ENCODE measurements at places on chromosomes 6 and 20.

GRCh38 chr6:154649721-154650120, 83.5 kb upstream of the SCAF8 start:
- no peak for DNase-seq

- DNase-seq: no peak
These were observed 3.0 kb downstream of the ADGRF4 start for GRCh38 chr6:47701363-47701762.

GRCh38 chr6:115901896-115902295, 158.8 kb downstream of the FRK start:
- no peak for DNase-seq

DNA sequence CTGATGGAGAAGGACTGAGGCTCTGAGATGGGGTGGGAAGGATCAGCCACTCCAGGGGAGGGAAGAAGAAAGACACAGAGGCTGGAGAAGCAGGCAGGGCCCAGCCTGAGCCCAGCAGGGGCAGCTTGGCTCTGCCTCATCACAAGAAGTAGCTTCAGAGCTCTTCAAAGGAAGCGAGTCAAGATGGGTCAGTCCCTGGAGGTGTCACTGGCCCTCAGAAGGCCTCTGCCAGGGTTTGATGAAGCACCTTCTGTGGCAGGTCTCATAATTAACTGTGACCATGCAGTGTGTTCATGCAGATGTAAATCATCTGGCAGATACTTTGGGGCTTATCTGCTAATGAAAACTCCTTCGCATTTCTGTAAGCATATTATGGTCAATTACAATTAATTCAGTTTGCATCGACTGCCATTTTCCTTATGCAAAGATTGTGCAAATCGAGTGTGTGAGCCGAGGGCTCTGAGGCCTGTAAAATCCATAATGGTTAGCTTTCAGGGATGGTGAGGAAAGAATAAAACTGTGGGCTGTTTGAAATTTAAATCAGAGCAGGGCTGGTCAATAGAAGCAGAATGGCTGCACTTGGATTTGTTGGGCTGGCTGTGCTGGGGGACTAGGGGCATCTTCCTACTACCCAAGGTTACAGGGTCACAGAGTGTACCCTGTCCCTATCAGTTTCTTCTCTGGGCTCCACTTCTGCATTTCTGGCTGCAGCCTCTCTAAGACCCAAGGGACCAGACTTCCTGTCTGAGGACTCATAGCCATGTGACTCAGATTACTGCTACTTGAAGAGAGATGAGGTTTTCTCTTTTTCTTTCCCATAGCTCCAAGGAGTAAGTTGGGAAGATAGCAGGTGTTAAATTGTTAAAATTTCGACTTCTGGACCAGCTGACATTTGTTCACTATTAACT, 376.6 kb downstream of the DHX35 start:
- no peak for DNase-seq

DNA sequence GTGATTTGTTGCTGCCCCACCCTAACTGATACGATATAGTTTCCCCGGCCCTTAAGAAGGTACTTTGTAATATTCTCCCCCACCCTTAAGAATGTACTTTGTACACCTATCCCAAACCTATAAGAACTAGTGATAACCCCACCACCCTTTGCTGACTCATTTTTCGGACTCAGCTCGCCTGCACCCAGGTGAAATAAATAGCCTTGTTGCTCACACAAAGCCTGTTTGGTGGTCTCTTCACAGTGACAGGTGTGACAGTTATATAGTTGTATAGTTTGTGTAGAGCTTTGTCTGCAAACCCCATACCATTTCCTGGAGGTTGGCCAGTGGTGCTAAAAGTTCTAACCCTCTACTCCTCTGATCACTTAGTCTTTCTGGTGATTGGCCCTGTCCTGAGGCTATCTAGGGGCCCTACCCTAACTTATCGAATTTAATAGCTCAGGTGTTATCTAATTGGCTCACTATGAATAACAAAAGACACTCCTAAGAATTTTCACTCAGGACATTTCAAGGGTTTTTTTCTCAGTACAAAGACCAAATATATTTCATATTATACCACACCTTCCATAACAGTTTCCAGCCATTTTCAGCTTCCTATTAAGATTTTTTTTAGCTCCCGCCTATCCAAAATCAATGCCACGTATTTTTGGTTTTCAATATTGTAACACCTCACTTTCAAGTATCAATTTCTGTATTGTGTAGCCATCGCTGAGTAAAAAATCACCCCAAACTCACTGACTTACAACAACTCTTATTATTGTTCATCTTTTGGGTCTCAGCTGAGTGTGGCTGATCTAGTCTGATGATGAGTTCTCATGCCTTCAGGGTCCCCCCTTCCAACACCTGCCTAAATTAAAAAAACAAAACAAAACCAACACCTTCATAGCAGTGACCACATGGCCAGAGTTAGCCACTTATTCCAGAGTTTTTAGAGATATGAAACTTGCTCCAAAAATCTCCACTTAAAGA, 9.8 kb upstream of the BTN1A1 start:
- DNase-seq: no peak

GRCh38 chr6:116165596-116165995, 39.7 kb upstream of the COL10A1 start:
- DNase-seq: no peak

GRCh38 chr6:89874438-89874837, 19.8 kb upstream of the GJA10 start:
- DNase-seq: no peak

DNA sequence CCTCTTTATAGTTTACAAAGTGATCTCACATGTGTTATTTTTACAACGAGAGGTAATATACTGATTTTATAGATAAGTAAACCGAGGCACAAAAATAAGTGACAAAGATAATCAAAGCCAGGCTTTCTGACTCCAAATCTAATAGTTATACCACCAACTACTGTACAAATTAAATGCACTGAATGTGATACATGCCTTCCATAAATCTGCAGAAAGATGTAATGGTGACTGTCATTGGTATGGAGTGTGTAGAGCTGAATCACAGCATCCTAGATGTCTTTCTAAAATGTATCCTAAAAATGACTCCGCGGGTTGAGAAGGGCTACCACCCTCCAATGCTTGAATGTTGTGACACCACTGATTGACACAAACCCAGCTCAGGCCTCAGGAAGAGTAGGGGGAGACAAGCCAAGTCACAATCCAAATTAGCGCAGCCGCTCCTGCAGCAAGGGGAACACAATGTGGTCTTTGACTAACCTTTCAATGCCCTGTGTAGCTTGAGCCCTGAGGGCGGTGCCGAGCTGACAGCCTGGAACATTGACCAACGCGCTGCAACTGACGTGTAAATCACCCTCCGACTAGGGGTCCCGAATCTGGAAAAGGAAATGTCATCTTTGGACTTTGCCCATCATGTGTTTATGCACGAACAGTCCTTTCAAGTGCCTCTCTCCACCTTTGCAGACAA, 136.8 kb downstream of the OLIG3 start:
- no peak for DNase-seq

DNA sequence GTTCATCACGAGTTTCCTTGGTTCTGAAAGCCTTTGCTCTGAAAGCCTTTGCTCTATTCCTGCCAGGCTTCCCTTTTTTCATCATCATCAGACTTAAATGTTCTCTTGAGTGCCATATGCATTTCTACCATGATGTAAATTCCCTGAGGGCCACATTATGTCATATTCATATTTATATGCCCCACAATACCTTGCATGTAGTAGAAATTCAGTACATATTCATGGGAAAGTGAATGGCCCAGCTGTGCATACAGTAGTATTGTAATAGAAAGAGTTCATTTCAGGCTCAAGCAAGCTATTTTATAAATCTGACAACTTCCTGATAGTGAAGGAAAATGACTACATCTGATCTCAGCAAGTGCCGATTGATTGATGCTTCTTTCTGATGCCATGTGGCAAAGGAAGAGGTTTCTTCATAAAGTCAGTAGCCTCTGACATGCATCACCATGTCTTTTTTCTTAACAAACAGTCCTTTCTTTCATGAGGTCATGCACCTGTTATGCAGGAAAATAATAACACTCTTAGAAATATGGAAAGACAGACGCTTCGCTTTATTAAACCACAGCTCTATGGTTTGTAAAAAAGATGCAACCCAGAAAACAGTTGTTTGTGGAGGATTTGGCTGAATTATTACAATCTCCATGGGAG, 308.7 kb downstream of the SAMD5 start:
- no peak for DNase-seq

DNA sequence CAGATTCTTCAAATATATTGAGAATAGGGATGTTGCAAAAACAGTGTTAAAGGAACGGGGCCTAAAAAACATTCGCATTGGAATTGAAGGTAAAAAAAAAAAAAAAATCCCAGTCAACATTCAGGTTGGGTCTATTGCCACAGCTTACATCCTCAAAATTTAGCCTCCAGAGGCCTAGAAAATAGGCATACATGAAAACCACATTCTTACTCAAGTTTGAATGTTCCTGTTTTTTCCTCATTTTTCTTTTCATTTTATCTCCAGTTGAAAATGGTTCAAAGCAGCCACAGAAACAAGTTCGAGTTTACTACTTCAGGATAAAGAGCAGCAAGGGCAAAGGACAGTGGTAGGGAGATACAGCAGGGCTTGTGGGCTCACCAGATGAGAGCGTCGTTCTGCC, 41.9 kb downstream of the KCTD20 start:
- DNase-seq: no peak
